ENCODE measurements at places on chromosomes 7 and 10.

DNA sequence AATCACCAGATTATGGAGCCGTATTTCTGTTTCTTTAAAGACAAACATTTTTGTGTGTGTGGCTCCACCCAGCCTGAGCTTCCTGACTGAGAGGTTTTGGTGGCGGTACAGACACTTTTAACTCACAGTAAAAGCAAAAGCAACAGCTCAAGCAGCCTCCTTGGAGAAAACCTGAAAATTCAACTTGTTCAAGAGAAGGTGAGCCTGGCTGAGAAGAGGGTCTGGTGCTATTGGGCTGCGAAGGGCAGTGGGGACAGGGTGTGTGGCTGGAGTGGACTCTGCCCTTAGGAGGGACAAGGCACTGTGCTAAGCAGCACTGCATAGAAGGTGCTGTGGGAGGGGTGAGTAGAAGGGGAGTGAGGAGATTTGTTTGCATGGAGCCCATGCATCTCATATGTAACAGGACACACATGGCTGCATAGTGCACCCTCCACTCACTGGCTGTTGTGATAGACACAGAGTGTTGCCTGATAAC, at the start of gene GIMAP7:
GIMAP7 (plus strand) TSS at position 125 of the 475 bp plus-strand sequence. CDS start 5,103 bp downstream, outside the sequence.
- DNase-seq, result no peak

- peak; percentile 86 for DNase-seq
Observed at GRCh38 chr7:103989200-103989784, at the start of gene RELN. TSS of gene RELN (minus strand) at chr7:103989658. CDS start at chr7:103989356, 302 bp downstream.

DNA sequence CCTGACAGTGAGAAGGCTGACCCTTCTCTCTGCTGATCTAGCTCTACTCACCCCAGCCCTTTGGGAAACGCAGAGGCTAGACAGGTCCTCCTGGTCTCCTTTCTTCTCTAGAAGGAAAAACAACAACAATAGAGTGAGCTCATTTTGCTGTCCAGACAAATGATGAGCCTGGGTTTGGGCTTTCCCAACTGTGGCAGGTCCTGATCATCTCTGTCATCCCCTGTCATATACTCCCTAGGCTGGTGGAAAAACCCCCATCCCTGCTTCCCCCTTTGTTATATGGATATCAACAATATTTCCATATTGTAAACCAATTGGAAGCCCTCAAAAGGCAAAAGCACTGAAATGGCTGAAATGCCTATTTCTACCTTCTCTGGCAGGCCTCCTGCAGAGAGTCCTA, 9.2 kb upstream of the DDIT4 start:
- DNase-seq, result no peak

DNA sequence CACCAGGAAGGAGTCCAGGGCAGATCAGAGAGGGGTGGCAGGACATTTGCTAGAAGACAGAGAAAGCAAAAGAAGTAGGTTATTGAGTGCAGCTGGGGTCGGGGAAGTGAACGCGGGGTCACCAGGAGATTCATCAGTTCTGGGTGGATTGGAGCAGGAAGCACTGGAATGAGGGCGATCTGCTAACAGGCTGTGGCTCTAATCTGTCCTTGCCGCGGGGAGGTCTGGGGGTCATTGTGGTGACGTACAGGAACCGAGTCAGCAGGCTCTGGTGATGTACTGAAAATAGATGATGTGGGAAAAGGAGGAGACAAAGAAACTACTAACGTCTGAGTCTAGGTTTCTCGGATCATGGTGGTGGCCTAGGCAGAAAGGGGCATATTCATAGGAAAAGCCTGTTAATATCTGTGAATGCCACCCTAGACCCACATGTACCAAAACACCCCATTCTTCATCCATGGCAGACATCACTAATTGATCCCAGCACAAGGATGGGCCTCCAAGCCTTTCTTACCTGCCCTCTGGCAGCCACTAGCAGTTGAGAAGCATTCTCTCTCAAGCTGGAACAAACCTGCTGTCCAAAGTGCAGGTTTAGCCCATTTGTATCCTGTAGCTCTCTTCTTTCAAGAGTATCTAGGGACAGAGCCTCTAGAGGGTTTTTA, 134.5 kb downstream of the C10orf105 start:
- no peak for DNase-seq

GRCh38 chr7:80449836-80450235, 62.0 kb downstream of the GNAT3 start:
- DNase-seq, result no peak

GRCh38 chr10:88525371-88526069, 57.6 kb downstream of the RNLS start:
- no peak for DNase-seq

- no peak for DNase-seq
Observed at GRCh38 chr7:156002362-156003066, 190.3 kb upstream of the SHH start.

DNA sequence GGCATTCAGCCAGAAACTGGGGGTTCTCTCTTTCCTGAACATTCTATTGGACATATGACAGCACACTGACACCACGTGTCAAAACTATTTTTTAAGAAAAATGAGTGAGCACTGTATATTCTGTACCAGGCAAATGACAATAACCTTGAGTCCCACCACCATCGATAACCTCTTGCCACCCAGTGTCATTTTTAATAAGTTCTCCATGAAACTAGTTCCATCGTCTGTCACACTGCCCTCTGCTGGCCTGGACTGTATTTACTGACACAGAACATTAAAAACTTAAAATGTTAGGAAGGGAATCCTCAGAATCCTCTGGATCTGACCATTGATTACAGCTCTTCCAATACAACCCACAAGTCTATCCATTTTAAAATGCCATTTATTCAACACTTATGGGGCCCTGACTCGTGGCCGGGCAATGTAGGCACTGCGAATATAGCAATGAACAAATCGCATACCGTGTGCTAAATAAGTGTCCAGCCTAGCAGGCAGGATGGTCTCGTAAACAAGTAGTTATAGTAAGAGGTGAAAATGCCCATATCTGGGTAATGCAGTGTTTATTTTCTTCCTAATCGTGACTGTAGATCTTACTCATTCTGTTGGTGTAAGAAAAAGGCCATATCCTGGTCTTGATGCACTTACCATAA, 35.9 kb upstream of the CACNB2 start:
- peak; percentile 61 for DNase-seq

DNA sequence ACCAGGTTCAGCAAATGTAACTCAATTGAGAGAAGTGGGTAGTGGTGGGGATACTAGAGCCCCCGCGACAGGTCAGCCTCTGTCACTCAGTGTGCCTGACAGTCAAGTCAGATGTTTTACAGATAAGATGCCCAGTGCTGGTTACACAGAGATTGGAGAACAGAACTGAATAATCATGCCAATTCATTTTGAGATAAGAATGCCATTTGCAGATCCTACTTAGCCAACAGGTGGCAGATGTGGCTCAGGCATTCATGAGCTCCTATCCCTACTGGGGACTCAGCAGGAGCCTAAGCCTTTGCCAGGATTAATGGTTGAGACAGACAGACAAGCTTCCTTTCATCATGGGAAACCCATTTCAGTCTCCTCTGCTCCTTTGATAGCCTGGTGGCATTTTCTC, 137.8 kb downstream of the MAPK8 start:
- peak; percentile 86 for DNase-seq

DNA sequence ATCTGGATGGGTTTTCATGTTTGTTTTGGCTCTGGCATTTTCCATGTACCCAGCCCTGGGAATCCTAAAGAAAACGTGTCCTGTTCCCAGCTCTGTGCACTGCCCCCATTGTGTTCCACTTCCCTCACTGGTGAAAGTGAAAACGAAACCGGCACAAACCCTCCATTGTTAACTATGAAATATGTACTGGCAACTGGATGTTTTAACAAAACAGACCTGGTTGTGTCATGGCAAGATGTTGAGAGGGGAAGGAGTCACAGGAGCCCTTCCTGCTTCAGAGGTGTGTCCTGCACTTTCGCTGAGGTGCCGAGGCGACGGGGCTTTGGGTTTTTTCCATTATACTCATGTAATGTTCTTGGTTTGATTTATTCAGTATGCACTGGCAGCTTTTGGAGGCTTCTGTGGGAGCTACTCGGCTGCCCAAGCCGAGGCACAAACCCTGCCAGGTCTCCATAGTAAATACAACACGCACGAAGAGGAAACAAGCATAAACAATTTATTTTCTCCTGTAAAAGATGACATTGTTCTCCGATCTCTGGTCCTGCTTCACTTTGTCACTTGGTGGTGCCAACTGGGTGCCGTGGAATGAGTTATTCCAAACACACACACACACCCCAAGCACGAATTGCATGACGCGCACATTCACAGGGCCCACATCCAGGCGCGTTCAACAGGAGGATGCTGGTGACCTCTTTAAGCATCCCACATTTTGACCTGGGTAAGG, 118.2 kb downstream of the CDK6 start:
- DNase-seq, result no peak

GRCh38 chr7:28452681-28453080, 40.4 kb downstream of the CREB5 start:
- DNase-seq, result no peak

GRCh38 chr7:138755842-138756590, 41.8 kb upstream of the TMEM213 start:
- DNase-seq, result no peak

DNA sequence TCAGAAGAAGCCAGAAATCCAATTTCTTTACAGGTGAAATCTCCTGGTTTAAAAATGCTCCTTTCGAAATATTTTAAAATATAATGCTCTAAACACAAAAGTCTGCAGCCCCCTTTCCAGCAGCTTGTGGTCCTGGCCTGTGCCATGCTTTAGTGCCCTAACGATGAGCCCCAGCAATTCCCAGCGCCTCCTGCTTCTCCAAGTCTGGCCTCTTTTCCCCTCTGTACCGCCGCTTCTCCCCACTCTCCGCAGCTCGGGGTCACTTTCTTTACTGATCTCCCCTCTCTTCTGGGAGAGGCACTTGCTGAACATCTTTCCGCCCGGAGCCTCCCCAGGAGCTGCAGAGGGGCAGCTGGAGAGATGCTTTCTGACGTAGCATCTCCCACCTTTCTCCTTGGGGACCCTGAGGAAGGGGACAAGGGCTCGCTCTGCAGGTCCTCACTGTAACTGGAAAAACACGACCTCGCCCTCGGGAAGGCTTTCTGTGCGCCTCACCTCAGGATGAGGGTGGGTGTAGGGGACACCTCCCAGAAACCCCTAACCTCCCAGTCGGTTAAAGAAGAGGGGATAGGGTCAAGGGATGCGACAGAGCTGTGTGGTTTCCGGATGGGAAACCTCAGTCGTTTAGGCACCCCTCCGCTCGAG, 565 bp upstream of the INA start:
- DNase-seq, result peak; percentile 42

DNA sequence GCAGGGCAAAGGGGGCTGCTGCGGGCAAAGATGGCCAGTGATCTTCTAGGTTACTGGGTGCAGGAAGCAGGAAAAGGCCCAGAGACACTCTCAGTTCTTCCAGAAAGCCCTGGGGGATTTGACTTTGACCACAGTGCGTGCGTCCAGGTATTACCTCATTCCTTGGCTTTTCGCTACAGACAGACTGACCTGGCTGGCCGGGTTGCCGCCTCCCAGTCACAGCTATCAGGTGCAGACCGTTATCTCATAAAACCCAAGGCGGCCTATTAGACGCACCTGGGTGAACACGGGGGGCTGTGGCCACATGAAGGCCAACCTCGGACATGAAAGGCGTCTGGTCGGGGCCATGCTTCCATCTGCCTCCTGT, 80.3 kb downstream of the FOXL3 start:
- no peak for DNase-seq

DNA sequence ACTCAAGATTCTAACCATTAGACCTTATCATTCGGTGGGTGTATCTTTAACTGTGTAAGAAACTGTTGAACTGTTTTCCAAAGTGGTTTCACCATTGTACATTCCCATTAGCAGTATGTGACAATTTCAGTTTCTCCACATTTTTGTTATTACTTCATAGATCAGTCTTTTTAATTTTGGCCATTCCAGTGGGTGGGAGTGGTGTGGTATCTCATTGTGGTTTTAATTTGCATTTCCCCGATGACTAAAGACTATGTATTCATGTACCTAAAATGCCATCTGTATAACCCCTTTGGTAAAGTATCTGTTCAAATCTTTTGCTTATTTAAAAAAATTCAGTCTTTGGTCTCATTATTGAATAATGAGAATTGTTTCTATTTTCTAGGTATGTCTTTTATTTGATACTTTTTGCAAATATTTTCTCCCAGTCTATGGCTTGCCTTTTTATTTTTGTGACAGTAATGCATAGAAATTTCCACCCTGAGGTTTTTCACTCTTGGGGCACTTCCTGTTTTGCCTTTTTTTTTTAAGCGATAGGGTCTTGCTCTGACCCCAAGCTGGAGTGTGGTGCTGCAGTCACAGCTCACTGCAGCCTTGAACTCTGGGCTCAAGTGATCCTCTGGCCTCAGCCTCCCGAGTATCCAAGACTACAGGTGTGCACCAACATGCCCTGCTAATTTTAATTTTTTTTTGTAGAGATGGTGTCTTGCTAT, 141.1 kb upstream of the ITGB1 start:
- DNase-seq, result no peak

- DNase-seq, result no peak
Observed at GRCh38 chr10:34116220-34116641, 698.9 kb downstream of the PARD3 start.

DNA sequence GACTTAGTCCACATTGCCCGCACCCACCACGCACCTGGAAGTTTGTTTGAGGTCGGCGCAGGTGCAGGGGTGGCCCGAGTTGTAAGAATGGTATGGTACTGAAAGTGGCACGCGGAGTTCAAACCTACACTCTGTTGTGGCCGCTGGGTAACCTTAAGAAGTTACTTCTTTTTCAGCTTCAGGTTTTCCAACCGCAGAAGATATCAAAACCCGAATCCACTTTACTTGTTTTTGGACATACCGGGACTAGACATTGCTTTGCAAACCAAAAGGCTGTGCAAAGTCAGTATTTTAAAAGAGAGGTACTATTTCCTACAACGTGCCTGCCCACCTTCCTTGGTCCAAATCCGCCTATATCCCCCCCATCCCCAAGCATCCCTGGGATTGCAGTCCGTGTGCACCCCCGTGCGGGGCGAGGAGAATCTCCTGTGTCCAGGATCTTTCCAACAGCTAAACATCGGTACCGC, 1.0 kb downstream of the IGFBP3 start:
- no peak for DNase-seq

DNA sequence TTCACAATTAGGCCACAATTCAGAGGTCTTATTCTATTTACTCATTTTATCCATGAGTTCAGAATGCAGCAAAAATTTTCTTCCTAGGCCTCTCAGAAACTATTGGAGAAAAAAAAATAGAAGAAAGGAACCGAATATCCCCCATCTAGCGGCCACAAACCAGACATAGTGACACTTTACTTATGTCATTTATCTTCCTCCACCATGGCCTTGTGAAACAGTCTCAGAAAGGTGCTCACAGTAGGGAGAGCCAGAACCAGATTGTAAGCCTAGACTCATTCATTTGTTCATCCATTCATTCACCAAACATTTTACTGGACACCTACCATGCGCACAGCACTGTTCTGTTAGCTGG, 16.0 kb downstream of the CREB3L2 start:
- no peak for DNase-seq
